ENCODE measurements at places on chromosomes 7 and 10.

GRCh38 chr7:127938588-127938987 lies 92.6 kb downstream of the LRRC4 start:
- H3K4me1 ChIP-seq, result no peaks in the 10 kb centered on the region
- peaks cover 2% of the 10 kb centered on the region for H3K36me3 ChIP-seq
- no peak for DNase-seq
- H3K27me3 ChIP-seq, result no peaks in the 10 kb centered on the region

GRCh38 chr10:4344492-4344994 lies 481.5 kb upstream of the AKR1E2 start:
- no peaks in the 10 kb centered on the region for H3K27me3 ChIP-seq
- H3K36me3 ChIP-seq, result no peaks in the 10 kb centered on the region
- peaks cover 5% of the 10 kb centered on the region for H3K4me1 ChIP-seq
- no peak overlapping the region for H3K4me3 ChIP-seq
- no peak for DNase-seq
- no peak overlapping the region for H3K27ac ChIP-seq

GRCh38 chr10:79273604-79274003 lies 73.7 kb upstream of the PPIF start:
- peaks cover 18% of the 10 kb centered on the region for H3K36me3 ChIP-seq
- peaks cover 5% of the 10 kb centered on the region for H3K4me1 ChIP-seq
- no peak overlapping the region for H3K4me3 ChIP-seq
- no peak for DNase-seq
- H3K27me3 ChIP-seq, result no peaks in the 10 kb centered on the region

DNA sequence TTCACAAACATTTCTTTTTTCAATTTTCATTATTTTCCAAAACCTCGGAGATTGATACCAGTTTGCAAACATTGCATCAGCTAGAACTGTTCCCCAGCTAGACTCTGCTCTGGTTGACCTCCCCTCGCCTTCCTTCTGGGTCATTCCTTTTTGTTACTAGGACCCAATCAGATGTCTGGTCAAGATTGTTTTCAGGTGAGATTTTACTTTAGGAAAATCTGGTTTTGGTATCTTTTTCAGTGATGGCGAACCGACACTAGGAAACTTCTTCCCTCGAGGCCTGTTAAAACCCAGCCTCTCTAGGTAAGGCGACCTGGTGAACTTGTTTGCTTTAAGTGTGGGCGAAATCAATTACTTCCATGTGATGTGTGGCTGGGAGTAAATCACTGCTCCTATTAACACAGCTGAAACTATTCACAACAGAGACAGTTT lies 8.4 kb downstream of the PROSER2 start:
- no peak for DNase-seq
- H3K27me3 ChIP-seq, result no peaks in the 10 kb centered on the region
- no peaks in the 10 kb centered on the region for H3K36me3 ChIP-seq
- no peak overlapping the region for H3K27ac ChIP-seq
